ENCODE measurements at places on chromosomes 1 and 21.
A peak's percentile ranks its signal among the peaks of the same experiment; 100 is the strongest.

DNA sequence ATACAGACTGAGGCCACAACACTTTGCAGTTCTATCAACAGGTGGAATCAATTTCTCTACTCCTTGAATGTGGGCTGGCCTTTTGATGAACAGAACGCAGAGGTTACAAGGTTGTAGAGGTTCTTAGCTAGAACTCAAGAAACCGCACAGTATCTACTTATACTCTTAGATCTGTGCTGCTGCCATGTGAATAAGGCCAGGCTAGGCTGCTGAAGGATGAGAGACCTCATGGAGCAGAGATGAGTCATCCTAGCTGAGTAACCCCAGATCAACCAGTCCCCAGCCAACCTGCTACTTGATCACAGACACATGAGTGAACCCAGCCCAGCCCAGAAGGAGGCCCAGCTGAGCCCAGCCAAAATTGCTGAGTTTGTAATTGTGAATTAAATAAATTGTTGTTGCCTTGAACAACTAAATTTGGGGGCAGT lies 35.3 kb upstream of the BCAR3 start:
- no peak overlapping the region for H3K4me3 ChIP-seq
- H3K27me3 ChIP-seq, result no peaks in the 10 kb centered on the region
- DNase-seq, result no peak

DNA sequence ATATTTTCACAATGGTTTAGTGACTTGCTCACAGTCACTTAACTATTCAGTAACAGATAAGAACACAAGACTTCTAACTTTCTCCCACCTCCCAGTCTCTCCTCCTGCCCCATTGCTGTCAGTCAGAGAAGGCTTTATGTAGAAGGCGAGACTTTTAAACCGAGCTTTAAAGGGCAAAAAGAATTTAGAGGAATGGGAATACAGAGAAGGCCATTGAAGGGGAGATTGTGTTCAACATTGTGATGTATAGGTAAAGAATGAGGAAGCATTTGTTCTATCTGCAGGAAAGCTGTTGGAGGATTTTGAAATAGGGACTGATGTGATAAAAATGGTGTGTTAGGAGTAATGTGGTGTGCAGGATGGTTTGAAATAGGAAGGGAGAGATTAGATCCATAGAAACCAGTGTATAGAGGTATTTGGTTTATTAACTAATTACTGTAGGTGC lies 7.3 kb downstream of the POU2F1 start:
- H3K36me3 ChIP-seq, result no peaks in the 10 kb centered on the region
- DNase-seq, result no peak
- no peaks in the 10 kb centered on the region for H3K27me3 ChIP-seq
- H3K4me3 ChIP-seq, result no peak overlapping the region
- H3K4me1 ChIP-seq, result peaks cover 53% of the 10 kb centered on the region

DNA sequence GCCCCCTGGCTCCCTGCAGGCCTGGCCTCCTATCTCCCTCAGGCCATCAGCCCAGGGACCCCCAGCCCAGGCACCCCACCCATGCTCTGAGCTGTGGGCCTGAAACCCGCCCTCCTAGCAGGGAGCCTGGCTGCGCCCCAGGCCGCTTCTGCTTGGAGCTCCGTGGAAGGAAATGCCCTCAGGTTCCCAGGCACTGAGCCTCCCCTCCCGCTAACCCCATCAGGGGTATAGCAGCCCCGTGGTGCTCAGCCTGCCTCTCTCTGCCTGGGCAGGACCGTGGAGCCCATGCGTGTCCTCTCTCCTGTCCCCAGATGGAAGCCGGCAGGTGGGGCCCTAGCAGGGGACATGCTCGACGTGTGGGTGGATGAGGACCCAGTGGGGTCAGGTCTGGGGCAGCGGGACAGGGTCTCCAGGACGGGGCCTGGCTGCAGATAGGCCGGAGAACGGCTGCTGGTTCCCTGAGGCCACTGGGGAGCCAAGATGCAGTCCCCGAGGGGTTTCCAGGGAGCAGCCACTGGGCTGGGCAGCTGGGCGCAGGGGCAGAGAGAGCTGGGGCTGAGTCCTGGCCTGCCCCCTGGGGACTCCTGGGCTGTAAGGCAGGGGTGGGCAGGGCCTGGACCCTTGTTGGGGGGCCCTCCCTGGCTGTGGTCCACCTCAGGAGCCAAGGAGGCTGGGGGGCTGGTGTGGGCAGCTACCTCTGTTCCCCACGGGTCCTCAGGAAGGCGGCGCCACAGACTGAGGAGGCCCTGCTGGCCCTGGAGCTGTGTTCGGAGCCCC lies 75.5 kb downstream of the MORN1 start:
- peak overlapping the region; percentile 68 for H3K27ac ChIP-seq
- no peaks in the 10 kb centered on the region for H3K27me3 ChIP-seq
- peak overlapping the region; percentile 17 for H3K4me3 ChIP-seq
- no peaks in the 10 kb centered on the region for H3K36me3 ChIP-seq
- no peak for DNase-seq
- H3K4me1 ChIP-seq, result peaks cover 54% of the 10 kb centered on the region

DNA sequence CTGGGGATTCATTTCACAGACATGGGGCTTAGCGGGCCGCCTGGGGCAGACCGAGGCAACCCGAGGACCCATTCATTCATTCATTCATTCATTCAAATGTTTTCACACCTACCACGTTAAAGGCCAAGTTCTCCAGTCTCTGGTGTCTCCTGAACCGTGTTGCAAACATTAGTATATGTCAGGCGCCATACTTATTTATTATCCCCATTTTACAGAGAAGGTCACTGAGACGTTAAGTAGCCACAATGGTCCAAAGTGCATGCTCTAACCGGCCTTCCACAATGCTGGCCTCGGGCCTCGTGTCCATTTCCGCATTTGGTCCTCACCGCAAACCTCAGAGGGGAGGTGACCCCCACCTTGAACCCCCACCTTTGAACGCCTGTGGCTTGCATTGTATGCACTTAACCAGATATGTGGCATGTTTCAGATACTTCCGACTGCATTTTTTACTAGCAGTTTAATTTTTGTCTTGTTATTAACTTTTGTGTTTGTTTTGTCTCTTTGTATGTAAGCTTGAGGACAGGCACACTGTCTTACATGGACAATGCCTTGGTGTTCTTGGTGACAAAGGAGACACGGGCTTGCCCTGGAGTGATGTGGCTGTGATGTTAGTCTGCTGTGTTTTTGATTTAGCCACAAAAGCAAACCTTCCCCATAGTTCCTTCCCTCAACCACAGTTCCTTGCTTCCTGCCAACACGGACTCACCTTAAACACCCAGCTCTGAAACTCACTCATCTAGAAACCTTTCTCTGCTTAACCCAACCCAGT lies 1.2 kb upstream of the IFFO2 start:
- no peaks in the 10 kb centered on the region for H3K36me3 ChIP-seq
- H3K4me3 ChIP-seq, result no peak overlapping the region
- DNase-seq, result no peak
- no peak overlapping the region for H3K27ac ChIP-seq
- no peaks in the 10 kb centered on the region for H3K27me3 ChIP-seq
- peaks cover 44% of the 10 kb centered on the region for H3K4me1 ChIP-seq

DNA sequence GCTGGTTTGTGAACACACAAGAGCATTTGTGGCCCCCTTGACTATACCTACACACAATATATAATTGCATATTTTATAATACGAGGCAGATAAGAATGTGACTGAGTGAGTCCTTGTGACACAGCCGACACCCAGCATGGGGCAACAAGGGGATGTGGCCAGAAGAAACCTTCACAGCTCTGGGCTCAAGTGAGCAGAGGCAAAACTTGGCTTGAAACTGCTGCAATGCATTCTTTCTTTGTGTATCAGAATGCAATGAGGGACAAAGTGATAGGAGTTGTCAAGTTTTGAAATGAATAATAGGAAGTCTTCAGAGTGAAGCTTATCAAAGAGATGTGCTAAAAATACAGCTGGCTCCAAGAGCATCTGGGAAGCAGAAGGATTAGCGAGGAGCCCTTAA lies 124.0 kb upstream of the C8B start:
- H3K4me1 ChIP-seq, result no peaks in the 10 kb centered on the region
- no peak for DNase-seq
- H3K4me3 ChIP-seq, result no peak overlapping the region
- no peak overlapping the region for H3K27ac ChIP-seq

GRCh38 chr1:13510499-13510898 lies 3.3 kb downstream of the LRRC38 start:
- H3K4me3 ChIP-seq, result no peak overlapping the region
- DNase-seq, result no peak

DNA sequence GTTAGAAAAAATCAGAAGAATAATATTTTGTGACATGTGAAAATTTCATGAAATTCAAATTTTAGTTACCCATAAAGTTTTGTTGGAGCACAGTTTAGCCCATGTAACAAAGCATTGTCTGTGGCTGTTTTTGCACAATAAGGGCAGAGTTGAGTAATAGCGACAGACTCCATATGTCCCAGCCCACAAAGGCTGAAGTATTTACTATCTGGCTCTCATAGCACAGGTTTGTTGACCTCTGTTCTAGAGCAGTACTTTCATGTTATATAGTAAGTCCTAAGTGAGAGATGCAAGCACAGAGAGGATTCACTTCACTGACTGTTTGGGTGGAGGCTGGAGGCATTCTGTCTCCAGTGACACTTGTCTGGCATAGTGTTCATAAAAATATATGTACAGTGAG lies 6.8 kb downstream of the LAMC1 start:
- no peaks in the 10 kb centered on the region for H3K4me1 ChIP-seq
- no peaks in the 10 kb centered on the region for H3K36me3 ChIP-seq
- no peaks in the 10 kb centered on the region for H3K27me3 ChIP-seq
- no peak overlapping the region for H3K27ac ChIP-seq

DNA sequence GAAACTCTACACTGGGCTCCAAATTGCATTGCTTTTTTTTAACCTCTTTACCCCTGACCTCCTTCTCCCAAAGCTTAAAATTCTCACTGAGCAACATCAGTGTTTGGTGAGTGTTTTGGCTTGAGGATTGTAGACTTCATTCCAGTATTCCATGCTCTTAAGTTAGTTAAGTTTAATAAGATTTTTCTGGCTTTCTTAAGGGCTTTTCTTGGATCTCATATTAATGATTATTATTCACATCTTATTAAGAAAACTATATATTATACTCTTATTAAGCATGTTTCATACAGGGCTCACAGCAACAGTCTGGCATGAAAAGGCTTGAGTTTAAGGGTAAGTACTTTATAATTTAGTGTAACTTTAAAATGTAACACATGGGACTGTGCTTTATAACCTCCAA lies 141.8 kb downstream of the DISP1 start:
- H3K4me3 ChIP-seq, result no peak overlapping the region
- DNase-seq, result no peak
- H3K27me3 ChIP-seq, result no peaks in the 10 kb centered on the region

DNA sequence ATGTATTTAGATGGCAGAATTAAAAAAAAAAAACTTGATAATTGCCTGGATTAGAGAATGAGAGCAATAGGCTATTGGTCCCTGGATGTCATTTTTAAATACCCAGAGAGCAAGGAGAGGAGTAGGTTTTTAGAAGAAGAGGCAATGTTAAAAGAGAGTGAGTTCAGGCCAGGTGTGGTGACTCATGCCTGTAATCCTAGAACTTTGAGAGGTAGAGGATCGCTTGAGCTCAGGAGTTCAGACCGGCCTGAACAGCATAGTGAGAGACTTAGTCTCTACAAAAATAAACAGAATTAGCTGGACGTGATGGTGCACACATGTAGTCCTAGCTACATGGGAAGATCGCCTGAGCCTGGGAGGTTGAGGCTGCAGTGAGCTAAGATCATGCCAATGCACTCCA lies 15.9 kb upstream of the MUTYH start:
- DNase-seq, result no peak
- H3K27ac ChIP-seq, result no peak overlapping the region
- H3K4me3 ChIP-seq, result no peak overlapping the region
- H3K4me1 ChIP-seq, result peaks cover 17% of the 10 kb centered on the region
- H3K27me3 ChIP-seq, result no peaks in the 10 kb centered on the region

DNA sequence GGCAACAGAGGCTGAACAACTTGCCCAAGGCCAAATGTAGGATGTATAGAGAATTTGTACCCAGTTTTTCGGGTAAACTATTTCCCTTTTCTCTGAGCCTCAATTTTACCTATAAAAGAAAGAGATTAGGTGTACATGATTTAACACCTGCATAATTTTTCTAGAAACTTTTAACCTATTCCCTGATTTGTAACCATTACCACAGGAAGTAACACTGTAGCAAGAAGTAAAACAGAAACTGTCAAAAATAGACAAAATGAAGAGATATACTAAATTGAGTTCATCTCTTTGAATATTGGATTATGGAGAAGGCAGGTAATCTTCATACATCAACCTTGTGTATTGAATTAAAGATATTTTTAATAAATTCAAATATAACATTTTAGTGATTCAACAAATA lies 136.2 kb downstream of the ZC3H11B start:
- no peak for DNase-seq
- H3K4me1 ChIP-seq, result no peaks in the 10 kb centered on the region
- no peak overlapping the region for H3K27ac ChIP-seq
- no peaks in the 10 kb centered on the region for H3K27me3 ChIP-seq

DNA sequence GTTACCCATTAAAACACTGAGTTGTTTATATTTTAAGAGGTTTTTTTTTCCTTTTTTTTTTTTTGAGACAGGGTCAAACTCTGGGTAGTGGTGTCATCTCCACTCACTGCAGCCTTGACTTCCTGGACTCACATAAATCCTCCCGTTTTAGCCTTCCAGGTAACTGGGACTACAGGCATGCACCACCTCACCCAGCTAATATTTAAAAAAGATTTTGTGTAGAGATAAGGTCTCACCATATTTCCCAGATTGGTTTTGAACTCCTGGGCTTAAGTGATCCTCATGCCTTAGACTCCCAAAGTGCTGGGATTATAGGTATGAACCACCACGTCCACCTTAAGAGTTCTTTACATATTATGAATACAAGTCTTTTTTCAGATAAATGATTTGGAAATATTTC lies 146.5 kb downstream of the COQ8A start:
- H3K4me1 ChIP-seq, result no peaks in the 10 kb centered on the region
- peaks cover 34% of the 10 kb centered on the region for H3K36me3 ChIP-seq
- H3K4me3 ChIP-seq, result no peak overlapping the region
- H3K27me3 ChIP-seq, result no peaks in the 10 kb centered on the region
- H3K27ac ChIP-seq, result no peak overlapping the region

DNA sequence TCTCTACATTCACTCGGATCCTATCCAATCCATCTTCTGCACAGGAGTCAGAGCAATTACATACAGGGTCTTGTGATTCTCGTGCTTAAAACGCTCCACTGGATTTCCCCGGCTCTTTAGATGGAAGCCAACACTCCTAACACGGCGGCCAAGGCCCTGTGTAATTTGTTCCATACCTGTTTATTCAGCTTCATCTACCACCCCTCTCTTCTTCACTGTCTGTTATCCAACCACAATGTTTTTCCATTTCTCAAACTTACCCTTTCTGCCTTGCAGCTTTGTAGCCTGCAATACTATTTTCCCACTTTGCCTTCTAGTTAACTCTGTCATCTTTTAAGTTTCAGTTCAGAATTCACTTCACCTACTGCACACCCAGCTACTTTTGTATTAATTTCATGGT lies 249.6 kb upstream of the USP25 start:
- peaks cover 31% of the 10 kb centered on the region for H3K4me1 ChIP-seq
- DNase-seq, result no peak
- H3K27me3 ChIP-seq, result no peaks in the 10 kb centered on the region

DNA sequence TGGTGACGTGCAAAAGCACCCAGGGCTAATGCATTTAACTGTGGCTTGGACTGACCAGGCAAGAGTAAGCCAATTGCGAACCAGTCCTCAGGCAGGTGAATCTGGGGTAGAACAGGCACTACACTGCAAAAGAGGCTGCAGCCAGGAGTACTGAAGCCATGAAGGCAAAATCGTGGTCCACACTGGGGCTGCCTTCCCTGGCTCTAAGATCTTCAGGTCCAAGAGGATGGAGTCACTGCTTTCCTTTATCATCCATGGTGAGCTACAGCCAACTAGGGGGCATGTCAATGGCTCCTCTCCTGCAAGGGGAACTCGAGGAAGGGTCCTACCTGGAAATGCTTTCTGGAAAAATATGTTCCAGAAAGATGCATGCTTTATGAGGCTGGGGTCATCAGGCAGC lies 100.6 kb upstream of the AJAP1 start:
- H3K27ac ChIP-seq, result no peak overlapping the region
- DNase-seq, result no peak
- H3K4me3 ChIP-seq, result no peak overlapping the region
- H3K27me3 ChIP-seq, result no peaks in the 10 kb centered on the region
